Coronary artery (tissue), 2 donors: ENCODE measurements at places on chromosomes 2 and 18.

- DNase-seq: no peak
These were observed 36.2 kb downstream of the WIPF1 start for GRCh38 chr2:174561283-174561971.

DNA sequence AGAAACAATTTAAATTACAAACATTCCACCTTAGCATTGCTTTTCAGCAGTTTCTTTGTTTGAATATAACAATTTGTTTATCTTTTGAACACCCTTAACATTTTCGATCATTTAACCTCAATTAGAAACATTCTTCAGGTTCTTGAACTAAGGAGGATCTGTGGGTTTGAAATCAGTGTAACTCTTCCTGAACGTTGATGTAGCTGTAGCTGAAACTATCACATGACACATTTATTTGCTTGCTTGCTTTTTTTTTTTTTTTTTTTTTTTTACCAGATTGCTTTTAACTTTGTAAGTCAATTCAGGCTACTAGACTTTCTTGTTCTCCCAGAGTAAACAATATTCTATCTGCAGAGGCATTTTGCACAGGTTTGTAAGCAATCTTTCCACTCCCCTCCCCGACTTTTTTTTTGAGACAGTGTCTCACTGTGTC lies 47.6 kb downstream of the GPD2 start:
- no peak for DNase-seq

DNA sequence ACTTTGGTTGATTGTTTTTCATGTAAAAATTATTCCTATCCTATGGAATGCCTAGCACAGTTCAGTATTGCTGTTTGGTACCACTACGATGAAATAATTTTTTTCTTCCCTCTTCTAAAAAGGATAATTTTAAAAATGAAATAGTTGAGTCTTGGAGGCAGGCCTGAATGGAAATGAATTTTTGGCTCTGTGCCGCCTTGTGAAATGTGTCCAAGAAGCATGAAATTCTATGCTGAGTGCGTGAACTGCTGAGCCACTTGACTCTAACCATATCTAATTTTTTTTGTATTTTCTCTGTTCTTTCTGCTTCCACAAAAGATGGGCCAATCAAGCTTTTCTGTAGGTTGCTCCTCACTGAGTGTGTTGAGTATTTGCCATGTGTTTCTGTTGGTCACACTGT lies 95.0 kb downstream of the PRPF40A start:
- peak; percentile 2 for DNase-seq

DNA sequence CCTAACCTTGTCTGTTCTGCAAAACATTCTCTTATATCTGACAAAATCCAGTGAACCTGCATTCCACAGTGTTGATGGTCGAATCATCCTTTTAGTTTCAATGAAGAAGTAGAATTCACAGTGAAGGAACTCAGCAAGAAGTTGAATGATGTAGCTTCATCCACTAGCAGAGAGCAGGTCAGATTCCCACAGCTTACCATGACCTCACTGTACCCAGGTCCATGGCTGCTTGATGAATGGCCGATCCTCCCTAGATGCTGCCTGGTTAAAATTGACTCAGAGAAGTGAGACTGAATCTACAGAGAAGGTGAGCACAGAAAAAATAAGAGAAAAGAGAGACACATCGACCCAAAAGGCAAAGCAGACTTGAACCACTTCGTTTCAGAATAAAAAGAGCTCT lies 906.0 kb upstream of the CHAC2 start:
- no peak for DNase-seq

DNA sequence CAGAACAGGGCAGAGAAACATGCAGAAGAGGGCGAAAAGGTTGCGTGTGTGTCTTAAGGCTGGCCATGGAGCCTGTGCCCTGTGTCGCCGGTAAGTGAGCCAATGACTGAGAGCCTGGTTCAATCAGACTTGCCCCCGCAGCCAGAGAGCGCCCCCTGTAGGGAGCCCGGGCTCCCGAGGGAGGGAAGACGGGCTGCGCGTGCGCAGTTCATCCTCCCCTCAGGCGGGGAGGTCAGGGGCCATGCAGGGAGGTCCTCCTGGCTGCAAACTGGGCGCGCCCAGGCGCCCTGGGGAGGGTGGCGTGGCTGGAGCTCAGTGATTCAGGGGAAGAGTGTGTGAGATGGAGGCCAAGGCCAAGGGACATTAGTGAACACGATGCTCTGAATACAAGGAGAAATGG lies 276.6 kb downstream of the PHLPP1 start:
- DNase-seq: no peak

DNA sequence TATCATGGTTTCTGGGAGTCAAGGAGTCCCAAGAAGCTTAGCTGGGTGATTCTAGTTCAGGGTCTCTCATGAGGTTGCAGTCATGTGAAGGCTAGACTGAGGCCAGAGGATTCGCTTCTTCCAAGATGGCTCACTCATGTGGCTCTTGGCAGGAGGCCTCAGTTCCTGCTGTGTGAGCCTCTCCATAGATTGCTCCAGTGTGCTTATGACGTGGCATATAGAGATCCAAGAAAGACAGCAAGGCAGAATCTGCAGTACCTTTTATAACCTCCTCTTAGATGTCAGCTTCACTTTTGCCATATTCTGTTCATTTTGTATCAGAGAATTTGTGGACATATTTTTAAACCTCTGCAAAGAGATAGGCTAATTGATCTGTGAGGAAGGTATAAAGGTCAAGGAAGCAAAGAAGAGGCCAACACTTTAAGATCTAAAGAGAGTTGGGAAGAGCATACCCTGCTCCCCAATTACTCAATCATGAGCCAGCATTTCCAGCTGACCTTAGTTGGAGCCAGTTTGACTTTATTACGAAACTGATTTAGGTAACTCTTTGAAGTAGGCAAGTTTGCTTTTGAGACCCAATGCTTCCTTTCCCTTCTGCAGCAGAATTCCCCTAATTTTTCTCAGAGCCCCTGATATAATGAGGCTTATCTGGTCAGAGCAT lies 134.7 kb downstream of the EML6 start:
- DNase-seq: no peak

GRCh38 chr2:32450851-32451250 lies 94.0 kb downstream of the BIRC6 start:
- no peak for DNase-seq

GRCh38 chr2:68807821-68808266 lies 63.4 kb downstream of the BMP10 start:
- DNase-seq: no peak

DNA sequence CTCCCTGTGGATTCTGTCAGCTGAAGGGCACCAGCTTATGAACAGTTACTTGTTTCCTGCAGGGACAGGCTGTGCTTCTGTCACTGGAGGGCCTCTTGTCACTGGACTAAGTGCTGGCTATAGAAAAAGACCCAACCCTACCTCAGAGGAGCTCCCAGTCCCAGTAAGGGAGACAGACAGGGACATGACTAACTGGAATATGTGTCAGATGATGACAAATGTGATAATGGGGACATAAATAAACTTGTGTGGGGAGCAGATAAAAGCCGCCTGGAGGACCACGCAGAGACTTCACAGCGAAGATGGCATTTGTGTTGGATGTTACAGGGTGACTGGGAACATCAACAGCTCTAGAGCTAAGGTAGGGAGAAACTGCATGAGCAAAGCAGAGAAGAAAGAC lies 95.0 kb downstream of the MAPRE2 start:
- no peak for DNase-seq

- no peak for DNase-seq
These were observed 258.5 kb upstream of the DDX18 start for GRCh38 chr2:117555965-117556364.

DNA sequence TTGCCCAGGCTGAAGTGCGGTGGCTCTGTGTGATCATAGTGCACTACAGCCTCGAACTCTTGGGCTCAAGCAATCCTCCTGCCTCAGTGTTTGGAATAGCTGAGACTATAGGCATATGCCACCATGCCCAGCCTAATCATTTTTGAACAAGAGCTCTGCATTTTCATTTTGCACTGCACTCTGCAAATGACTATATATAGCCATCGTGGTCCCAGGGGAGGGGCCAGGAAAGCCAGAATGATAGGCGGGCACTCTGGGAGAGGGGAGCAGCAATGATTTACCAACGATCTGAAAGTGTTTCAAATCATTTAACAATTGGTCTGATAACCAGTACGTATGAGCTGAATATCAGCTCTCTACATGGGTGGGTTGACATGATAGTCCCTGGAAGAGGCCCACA lies 22.3 kb upstream of the ST3GAL5 start:
- no peak for DNase-seq

GRCh38 chr2:126703311-126703710 lies 47.4 kb downstream of the GYPC start:
- no peak for DNase-seq

GRCh38 chr2:177679611-177680605 lies 287.3 kb downstream of the AGPS start:
- no peak for DNase-seq

- DNase-seq: no peak
These were observed 102.8 kb upstream of the COPS8 start for GRCh38 chr2:236982693-236983455.

- no peak for DNase-seq
These were observed 654 bp upstream of the ASB1 start for GRCh38 chr2:238425979-238426567.

GRCh38 chr18:63141778-63142176 lies 177.8 kb downstream of the BCL2 start:
- DNase-seq: no peak

- DNase-seq: no peak
These were observed 11.9 kb upstream of the IGFBP2 start for GRCh38 chr2:216621292-216621691.

DNA sequence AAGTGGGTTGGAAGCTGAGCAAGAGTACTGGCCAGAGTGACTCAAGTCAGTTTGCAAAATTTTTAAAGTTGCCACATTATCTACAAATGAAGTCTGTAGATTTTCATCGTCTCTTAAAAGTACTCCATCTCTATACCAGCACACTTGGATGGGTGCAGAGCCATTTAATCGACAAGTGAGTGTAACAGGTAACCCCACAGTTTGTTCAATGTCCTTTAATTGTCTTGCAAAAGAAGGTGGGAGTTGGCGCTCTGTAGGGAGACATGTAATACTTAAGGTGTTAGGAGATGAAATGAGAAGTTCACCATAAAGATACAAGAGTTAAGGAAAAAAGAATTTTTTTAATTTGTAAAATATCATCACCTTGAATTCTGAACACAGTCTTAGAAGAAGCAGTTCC lies 84.9 kb downstream of the TTN start:
- no peak for DNase-seq

- no peak for DNase-seq
These were observed 89.8 kb downstream of the PRPF40A start for GRCh38 chr2:152627351-152627957.

GRCh38 chr2:180352620-180353019 lies 345.5 kb upstream of the CWC22 start:
- no peak for DNase-seq

GRCh38 chr2:197885587-197885986 lies 81.2 kb downstream of the PLCL1 start:
- DNase-seq: no peak

DNA sequence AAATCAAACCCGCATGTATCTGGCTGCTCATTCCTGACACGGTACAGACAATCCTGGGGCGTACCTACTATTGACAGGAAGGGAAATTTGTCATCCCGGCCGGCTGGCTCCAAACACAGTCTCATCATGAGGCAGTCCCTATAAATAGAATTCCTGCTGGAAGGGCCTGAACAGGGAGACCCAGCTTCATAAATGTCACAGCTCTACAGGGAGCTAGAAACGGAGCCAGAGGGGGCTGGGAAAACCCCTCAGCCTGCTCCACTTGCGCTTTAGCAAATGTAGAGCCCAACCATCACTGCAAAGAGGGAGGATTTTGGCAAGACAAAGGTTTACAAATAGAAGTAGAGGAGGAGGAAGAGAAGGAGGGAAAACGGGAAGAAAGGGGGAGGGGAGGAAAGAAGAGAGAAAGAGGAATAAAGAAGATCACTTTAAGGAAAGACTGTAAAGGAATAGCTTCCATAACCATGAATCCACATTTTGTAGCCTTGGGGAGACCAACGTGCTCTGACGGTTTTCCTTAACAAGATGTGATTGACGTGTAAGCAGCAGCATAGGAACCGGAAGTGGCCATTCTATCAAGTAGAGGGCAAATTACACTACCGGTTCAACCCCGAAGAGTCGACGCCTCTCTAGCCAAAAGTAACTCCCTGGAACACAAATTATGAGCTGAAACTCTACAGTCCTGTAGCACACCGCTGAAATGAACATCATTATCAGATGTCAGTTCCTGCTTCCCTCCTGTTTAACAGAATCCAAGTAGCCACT lies 56.8 kb upstream of the TTN start:
- DNase-seq: peak; percentile 82

- DNase-seq: no peak
These were observed 385.8 kb downstream of the ZEB2 start for GRCh38 chr2:144133936-144134665.

DNA sequence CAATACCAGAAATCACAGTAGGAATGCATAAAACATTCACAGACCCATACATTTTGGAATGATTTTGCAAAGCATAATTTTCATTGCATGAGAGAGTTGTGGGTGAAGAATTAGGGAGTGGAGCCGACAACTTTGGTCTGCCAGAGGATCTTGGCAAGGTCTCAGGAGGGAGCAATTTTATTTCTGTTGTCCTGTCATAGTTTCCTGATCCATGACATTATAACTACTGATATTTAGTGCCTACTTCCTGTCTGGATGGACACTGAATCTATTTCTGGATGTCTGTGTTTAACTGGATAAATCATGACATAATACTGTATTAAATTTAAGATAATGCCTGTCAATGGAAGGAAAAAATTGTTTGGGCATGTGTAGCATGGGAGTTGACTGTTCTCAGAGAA lies 2.4 kb downstream of the ITGA4 start:
- DNase-seq: no peak

- DNase-seq: no peak
These were observed 8.8 kb upstream of the ZBTB7C start for GRCh38 chr18:48417985-48418384.

- DNase-seq: no peak
These were observed 44.3 kb downstream of the RDH14 start for GRCh38 chr2:18516112-18516511.

DNA sequence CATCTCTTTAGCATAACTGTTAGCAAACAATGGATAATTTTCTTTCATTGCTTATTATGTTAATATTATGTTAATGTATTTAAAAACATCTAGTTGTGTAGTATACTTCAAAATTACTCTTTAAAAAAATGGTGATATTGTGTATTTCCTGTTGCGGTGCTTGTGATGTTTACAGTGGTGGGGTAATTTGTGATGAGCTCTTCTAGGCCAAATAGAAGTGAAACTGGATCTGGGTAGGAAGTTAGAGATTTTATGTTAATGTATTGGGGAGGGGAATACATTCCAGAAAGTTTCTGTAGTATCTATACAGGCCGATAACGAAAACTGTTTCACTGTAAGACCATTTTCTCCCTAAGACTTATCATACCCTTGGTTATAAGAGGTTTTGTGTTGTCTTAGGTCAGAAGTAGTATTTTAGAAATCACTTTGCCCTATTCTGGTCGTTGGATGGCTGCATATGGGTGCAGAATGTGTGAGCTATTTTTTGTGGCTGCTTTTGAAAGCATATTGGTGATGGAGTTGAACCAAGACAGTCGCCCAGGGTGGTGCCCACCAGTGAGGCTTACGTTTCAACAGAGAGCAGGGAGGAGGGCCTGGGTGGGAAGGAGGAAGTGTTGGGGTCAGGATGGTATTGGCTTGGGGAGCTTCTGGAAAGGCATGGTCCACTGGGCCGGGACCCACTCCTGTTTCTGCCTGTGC lies 5.8 kb downstream of the TSHZ1 start:
- DNase-seq: no peak
